Diencephalon (tissue), 1 donor: ENCODE measurements at places on chromosomes 12 and 14. TPM values are rescaled to one million over a fixed set of nuclear protein-coding genes. Genes with fewer than 3 reads are reported as not detected.

TAS2R43 gene
- total RNA-seq = 5.5 TPM

SHMT2 gene
- total RNA-seq = 25.1 TPM

NEUROD4 gene
- 0.23 TPM for total RNA-seq

PLEK2 gene
- 0.69 TPM for total RNA-seq

KCNC2 gene
- total RNA-seq = 41.5 TPM

PPP1R1A gene
- 31.8 TPM for total RNA-seq

TC2N gene
- total RNA-seq = 25.1 TPM

LRFN5 gene
- total RNA-seq = 108 TPM

NID2 gene
- total RNA-seq = 13.6 TPM

SMCO2 gene
- 0.46 TPM for total RNA-seq

STX2 gene
- total RNA-seq = 27.7 TPM

PRPH gene
- total RNA-seq = 1.4 TPM

BEST3 gene
- total RNA-seq = 11.5 TPM

SIX4 gene
- total RNA-seq = 0.92 TPM

SYCP3 gene
- total RNA-seq = 0.46 TPM

DEGS2 gene
- 1.6 TPM for total RNA-seq
